SJSA1 (cell line): ENCODE measurements at places on chromosomes 2 and 18. TPM values are rescaled to one million over a fixed set of nuclear protein-coding genes. Genes with fewer than 3 reads are reported as not detected.

The IL1F10 gene
- total RNA-seq, result not detected in 2 replicates

The AQP12A gene
- not detected in 2 replicates for total RNA-seq

DNA sequence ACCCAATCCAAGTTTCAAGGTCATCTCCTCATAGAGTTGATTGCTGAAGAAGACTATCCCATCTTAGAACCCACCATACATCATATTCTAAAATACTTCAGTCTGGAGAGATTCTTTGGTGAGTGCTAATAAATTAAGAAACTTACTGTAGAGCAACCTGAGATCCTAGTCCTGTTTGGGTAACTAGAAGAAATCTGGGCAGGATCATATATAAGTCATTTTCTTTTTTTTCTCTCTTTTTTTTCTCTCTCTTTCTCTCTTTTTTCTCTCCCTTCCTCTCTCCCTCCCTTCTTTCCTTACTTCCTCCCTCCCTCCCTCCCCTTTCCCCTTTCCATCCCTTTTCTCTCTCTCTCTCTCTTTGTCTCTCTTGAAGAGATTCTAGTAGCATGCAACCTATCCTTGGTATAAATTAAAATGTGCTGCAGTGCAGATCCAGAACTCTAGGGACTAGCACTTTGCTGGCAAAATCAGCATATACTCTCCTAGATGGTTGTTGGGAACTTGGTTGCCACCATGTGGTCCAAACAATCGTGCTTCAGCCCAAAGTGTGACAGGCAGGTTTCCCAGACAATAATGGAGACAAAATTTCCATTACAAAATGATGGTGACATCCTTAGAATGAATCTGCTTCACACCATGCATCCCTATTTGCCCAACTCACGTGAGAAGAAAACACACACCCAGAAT is 399.4 kb upstream of the CELF4 start:
- no peak for DNase-seq

GRCh38 chr2:122905431-122905830 is 1119.7 kb upstream of the CNTNAP5 start:
- no peak for DNase-seq

- no peak for DNase-seq
Observed at GRCh38 chr18:7953095-7953958, 386.2 kb downstream of the PTPRM start.

DNA sequence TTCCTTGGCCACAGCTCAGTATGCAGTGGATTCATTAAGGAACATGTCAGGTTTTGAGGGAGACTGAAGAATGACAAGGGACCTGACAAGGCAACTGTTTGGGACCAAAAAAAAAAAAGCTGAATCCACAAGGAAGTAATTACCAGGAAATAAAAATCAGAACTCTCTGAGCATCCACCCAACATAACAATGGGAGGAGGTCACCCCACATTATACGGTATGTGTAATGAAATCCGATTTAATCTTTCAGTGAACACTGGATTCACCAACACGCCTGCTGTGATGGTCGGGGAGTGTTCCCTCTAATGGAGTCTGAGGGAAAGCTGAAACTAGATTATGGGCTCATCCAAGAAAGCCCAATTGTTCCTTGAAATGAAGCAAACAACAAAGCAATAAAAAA is 329.3 kb downstream of the ETAA1 start:
- DNase-seq, result no peak

DNA sequence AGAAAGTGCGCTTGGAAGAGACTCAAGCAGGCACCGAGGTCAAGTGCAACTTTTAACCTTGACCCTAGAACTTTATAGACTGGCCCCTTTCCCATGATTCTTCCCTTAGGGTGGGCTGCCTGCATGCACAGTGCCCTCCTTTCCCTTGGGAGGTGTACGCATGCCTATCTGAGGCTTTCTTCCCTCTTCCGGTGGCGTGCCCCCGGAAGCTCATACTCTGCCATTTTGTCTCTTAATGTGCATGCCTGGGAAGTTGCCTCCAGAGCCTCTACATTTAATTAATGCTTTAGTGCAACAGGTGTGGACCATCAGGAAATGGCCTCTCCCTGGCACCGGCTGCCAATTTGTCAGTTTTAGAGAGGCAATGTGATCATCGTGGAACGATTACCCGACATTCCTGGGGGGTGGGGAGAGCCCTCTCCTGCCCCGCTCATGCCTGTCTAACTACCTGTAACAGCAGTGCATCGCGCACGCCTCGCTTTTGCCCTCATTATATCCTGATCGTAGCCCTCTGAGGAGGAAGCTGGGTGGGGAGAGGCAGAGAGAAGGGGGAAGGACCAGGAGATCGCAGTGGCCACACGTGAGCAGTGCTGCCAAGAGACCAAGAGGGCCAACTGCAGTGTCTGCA is 194.8 kb downstream of the TFCP2L1 start:
- no peak for DNase-seq

DNA sequence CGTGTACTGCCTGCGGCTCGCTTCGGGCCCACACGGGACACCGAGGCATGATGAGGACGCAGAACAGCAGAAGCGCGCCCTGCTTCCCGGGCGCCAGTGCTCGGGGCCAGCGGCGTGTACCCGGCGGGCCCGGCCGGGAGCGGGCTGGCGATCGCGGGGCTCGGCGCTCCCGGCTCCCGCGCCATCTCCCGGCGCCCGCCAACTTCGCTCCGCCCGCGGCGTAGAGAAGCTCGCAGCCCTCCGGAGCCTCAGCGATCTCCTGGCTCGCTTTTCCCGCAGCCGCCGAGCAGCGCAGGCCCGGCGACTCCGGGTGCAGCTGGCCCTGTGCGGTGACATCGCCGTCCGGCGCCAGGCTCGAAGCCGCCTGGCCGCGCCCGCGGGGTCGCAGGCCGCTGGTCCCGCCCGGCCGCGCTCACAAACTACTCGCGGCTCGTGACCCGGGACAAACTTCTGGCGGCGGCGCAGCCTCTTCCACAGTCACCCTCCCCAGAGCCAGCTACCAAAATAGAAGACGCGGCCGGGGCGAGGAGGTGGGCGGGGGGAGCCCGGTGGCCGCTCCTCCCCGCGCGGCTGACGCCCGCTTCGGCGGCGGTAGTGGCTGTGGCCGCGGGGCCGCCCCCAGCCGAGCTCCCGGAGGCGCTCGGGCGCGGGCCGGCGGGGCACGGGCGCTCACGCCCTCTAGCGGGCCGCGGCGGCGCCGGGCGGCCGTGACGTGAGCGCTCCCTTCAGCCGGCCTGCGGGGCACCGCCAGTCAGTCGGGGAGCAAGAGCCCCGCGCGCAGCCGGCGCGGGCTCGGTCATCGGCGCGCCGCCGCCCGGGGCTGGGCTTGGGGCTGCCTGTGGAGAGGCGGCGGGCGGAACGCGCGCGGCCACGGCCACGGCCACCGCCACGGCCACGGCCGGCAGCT is at the start of gene PTPRM:
PTPRM (plus strand) TSS at position 750 of the 907 bp plus-strand sequence. CDS start 503 bp downstream, outside the sequence.
- peak; percentile 90 for DNase-seq

GRCh38 chr2:169139993-169140767 is 70.8 kb downstream of the DHRS9 start:
- no peak for DNase-seq
